Progenitor cell of endocrine pancreas (in vitro differentiated cells): ENCODE measurements at places on chromosomes 6 and 20.

GRCh38 chr6:88512951-88513350, 346.8 kb upstream of the CNR1 start:
- no peak for DNase-seq

DNA sequence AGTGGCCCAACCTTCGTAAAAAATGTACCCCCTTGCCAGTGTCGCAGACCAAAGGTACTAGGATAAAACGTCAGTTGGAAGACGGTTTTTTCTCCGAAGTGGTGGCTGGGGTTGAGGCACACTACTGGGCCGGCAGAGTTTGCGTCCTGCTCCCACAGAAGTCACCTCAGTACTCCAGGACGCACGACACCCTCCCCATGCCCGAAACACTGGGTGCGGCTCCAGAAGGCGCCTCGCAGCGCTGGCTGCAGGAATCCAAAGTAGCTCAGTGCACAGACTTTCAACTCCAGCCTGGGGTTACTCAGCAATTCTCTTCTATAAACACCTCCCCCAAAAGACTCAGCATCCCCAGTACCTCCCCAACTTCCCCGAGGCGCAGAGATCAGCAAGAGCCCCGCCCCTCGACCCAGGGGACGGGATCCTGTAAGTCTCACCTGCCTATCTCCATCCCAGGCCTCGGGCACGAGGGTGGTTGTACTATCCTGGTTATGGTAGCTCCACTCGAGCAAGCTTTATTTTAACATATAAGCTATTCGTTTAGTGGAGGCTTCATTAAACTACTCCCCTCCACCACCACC, 88.2 kb downstream of the ZFP64 start:
- no peak for DNase-seq

GRCh38 chr20:53905019-53905819, 165.2 kb downstream of the BCAS1 start:
- DNase-seq = no peak

DNA sequence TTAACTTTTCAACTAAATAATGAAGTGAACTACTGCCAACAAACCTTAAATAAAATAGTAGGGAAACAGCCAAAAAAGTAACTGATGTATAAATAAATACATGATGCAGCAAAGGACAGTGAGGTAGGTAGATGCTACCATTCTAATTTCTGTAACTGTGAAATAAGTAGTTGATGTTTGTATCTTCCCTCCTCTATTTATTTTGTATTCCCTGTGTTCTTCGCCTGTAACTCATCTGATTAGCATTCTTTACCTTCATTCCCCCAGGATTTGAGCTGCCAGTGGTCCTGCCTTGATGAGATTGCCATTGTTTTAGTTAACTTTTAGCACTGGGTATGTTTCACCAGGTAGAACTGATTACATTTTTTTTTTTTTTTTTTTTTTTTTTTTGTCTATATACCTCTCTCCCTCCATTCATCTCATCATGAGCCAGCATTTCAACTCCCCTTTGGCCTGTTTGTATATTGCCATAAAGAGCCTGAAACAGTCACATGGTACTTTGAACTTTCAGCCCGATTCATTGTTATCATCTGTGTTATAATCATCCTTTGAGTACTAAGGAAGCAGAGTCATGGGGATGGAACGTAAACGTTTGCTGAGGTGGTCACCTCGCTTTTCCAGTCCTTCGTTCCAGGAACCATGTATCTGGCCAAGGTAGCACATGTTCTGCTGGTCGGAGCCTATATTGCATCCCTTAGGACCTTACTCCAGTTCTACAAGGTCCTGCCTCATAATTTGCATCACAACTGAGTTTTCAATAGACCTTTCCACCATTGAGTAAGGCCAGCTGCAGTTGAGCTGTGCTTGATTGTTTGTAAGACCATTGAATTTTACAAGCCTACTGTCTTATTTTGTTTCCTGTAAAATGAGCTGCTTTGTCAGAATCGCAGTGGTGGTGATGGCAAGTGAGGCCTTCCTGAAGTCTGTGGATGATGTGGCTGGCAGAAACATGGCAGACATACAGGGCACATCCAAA, 107.6 kb downstream of the JAG1 start:
- no peak for DNase-seq

- DNase-seq = no peak
Observed at GRCh38 chr6:10901770-10902169, 14.9 kb downstream of the SYCP2L start.

DNA sequence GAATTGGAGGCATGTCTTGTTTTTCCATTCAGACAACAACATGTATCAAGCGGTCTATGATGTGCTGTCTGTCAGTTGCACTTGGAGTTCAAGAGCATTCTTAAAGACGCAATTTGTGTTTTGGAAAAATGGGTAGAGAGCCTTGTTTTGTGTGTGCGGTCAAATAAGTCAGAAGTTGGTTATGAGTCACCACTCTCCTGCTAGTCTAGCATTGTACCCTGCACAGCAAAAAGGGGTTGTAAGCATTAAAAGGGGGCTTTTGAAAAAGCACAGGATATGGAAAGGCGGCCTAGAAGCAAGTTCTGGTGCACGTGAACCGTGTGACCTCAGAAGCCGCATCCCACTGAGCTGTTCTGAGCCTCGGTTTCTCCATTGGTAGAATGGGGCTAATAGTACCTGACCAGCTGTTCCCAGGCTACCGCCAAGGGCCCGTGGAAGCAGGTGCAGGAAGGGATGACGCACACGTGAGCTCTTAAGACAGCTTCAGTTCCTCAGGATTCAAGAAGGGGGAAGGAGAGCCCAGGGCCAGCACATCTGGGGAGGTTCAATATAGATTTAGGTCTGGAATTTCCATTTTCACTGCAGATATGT, 61.6 kb upstream of the SNX9 start:
- DNase-seq = no peak

GRCh38 chr6:46867411-46867810, 54.3 kb downstream of the ADGRF5 start:
- no peak for DNase-seq

DNA sequence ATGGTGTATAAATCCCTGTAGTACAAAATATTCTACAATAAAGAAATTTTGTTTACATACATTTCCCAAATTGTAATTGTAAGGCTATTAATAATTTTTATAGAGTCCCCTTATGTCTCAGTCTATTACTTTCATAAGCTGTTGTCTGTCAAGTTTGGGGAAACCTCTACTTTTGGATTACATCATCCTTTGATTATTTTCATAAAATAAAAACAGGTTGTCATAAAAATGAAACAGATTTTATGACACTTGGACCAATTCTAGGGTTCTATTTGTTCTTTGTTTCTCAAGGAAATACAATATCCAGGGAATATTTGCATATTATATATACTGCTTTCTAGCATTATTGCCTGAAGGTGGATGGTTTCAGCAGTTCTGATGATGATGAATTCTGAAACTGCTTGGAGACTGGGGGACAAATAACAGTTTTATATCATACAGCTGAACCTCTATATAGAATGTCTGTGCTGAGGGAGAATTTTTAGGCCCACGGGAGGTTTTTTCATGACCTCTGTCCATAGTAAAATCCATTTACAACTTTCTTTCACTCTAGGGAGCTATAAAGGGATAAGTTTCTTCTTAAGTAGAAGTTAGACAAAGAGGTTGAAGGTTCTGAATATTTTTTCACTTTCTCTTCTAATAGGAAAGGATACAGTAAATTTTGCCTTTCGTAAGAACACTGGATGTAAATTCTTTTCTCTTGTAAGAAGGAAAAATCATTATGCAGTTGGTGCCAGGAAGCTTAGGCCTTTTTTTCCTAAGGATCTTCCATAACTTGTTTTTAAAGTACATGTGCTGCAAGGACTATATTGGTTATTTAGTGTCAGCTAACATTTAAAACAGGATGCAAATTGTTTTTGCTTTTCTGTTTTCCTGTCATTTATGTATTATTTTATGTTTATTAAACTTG, 58.0 kb downstream of the CD2AP start:
- no peak for DNase-seq

- DNase-seq = no peak
Observed at GRCh38 chr6:169145991-169146501, 107.6 kb downstream of the THBS2 start.

DNA sequence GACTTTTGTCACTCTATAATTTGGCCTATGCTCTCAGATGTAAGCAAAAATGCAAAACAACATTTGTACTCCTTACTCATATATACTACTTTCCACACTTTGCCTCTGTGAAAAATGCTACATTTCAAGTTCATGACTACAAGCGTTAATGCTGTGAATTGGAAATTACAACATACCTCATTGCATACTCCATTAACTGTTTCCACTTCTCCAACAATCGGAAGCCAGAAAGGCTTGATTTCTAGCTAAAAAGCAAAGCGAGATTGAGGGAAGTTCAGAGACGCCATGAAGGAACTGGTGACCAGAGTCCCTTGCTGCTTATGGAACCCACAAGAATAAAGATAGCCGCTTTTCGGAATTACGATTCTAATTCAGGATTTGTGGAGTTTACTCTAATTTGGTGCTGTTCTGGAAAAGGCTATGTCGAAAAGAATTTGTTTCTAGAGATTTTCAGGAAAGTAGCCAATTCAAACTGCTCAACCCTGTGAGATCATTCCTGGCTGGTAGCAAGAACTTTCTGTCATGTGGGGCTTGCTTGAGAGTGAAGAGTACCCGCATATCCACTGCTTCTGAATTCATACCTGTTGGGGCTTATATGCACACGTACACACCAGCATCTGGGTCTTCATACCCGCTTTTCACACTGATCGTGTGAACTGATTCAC, 98.0 kb upstream of the CITED2 start:
- DNase-seq = no peak

GRCh38 chr20:36792422-36792821, 18.9 kb upstream of the DSN1 start:
- no peak for DNase-seq

DNA sequence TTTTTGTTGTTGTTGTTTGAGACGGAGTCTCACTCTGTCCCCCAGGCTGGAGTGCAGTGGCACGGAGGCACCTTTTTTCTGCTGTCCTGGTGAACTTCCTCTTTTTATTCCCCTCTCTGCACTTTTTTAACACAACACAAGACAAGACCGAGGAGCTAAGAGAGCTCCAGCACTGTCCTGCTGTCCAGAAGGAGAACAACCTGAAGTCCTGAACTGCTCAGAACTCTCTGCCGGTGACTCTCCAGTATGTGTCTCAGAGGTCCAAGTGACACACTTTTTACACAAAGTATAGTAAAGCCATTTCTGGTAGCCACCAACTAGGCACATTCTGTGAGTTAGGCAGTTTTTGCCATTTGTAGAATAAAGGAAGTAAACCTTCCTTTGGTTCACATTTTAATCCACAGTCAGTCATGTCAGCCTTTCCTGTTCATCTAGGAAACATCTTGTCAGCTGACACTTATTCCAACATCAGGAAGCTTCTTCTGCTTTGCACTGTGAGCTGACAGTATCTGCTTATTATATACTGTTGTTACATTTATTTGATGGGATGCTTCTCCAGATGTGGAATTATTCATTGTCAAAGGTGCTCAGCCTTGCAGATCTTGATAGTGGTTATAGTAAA, 28.1 kb upstream of the TXNDC5 start:
- no peak for DNase-seq

DNA sequence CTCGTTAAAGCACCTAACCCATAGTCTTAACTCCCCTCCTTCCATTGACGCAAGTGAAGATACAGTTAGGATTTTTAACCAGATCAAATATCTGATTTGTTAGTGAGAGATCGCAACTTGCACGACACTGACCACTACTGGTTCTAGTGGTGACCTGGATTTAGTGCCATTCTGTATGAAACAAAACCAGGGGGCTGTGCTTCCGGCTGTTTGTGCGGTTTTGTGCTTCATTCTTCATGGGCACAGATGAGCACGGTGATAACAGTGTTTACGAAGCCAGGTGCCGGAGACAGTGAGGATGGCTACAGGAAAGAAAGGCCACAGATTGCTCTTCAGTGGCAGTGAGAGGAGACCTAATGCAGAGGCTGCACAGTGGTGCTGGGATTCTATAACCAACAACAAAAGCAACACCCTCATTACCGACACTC, 75.5 kb downstream of the NOL4L start:
- no peak for DNase-seq

DNA sequence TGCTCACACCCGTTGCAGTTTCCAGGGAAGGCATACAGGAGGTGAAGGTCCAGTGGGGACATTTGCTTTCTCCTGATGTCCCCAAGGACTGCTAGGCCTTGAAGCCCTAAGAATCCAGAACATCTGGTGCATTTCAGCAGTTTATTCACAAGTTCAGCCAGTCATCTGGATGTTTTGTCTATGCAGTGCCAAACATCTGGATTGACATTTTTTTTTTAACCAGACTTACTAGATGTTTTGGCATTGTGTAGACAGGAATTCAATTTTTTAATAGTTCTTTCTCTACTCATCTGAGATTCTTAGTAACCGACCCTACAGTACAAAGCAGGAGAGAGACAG, 256.2 kb downstream of the CLIC5 start:
- DNase-seq = no peak
